ENCODE measurements at places on chromosomes 1 and 21.

DNA sequence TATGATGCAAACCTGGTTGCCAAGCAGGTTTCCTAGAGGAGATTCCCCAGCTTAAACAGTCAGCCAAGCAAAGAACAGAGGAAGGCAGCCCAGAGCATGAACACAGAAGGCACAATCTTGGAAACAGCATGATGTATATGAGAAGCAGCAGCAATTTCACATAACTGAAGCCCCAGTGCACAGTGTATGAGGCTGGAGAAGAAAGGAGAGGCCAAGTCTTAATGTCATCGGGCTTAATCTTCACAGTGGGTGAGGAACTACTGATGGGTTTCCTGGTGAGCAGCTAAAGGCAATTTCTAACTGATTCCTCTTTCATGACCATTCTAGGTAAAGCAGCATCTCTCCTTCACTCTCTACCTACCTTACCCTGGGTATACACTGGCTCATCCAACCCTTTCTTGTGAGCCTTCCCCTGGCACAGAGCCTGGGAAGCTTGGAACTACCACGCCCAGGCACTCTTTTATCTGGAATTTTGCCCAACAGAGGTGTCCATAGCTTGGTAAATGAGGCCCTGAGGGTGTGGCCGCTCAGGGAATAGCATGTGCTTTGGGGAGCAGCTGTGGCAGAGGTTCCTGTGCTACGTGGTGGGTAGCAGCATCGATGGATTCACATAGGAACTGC, 22.0 kb downstream of the FYB2 start:
- DNase-seq, result no peak

DNA sequence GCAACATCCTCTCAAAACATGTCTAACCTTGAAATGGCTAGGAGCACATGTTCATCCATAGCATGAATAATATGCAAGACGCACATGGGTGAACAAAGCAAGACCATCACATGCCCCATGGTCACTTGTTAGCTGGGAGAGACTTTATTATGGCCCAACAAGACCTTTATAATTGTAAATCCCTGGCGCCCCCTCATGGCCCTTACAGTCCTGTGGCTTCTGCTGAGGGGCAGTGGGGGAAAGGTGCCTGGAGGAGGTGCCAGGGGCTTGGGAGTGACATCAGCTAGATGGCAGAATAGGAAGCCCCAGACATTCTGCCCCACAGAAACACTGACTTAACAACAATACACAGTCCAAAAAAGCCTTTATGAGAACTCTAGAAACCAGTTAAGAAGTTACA, 51.7 kb downstream of the CSMD2 start:
- DNase-seq, result no peak

DNA sequence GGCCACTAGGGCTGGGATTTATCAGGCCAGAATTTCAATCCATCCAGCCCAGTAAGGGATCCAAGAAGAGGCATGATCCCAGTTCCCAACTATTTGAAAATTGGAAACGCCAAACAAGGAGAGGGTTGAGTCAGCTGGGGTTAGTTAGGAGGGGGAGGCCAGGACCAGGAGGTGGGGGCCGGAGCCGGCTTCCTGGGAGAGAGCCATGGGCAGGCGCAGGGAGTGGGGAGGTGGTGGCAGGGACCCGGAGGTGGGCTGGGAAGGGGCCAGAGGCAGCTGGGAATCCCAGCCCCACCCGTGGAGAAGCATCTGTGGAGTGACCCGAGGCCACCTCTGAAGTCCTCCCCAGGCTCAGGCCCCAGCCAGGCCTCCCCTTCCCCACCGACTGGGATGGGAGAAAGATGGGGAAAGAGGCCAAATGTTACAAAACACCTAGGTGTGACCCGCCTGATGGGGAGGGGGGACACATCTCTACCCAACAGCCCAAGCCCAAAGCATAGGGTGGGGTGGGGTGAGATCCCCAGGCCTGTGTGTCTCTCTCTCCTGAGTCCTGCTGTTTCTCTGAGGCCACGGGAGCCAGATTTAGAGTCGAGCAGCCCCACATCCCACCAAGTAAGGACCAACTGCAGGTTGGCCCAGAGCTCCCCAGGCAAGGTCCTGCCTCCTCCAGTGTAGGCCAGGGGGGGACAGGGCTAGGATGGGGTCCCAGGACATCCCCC, 10.1 kb downstream of the HSPG2 start:
- DNase-seq, result no peak

DNA sequence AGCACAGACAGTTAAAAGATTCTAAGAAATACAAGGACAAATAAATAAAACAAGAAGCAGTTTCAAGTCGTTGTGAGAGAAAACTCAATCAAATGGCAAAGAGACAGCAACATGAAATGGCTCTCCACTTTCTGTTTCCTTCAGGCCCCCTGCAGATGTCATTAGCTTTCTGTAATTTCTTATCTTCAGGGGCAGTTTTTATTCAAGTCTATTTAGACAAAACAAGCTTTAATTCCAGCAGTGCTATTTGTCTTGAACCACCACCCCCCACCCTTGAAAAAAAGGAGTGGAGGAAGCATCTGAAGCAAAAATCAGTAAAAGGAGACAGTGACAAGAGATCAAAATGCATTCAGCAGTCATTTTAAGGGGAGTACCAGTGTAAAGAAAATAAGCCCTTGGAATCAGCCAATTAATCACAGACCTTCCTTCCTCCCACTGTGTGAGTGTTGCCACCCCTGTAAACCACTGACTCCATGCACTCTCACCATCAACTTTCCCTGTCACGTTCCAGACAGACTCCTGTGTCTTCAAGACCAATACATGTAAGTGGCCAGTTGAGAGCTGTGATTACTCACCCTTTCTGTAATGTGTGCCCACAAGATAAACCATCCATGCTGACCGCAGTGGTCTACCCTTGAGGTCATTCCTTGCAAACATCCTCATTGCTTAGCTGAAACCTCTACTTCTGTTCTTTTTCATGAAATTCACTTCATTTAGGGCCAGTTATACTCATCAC, 136.1 kb upstream of the HOOK1 start:
- peak; percentile 28 for DNase-seq

DNA sequence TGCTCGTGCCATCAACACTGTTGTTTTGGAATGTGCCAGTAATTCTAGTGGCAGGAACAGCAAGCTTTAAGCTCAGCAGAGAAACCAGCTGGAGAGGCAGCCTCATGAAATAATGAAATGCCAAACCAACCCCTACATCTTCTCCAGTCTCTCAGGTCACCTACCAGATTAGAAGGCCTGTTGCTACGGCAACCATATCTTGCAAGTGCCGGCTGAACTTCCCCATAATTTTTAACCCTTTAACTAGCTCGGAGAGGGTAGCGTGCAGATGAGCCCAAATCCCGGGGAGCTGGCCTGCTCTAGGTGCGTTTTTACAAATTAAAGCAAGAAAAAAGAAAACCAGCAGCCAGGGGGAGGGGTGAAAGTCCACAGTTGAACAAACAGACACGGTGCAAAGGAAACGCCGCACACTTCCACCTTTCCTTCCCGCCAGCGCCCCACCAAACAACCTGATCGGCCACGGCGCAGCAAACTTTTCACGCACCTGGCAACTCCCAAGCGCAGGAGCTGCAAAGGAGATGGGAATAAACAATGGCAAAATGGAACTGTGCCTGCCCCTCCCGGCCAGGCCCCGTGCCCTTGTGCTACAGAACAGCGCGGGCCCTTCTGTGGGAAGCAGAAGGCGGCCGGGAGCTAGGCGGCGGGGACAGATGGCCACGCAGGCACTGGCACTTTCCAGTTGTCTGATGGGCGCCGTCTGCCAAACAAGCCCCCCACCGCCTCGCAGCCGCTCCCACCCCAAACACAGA, 50.1 kb downstream of the SSBP3 start:
- DNase-seq, result no peak

DNA sequence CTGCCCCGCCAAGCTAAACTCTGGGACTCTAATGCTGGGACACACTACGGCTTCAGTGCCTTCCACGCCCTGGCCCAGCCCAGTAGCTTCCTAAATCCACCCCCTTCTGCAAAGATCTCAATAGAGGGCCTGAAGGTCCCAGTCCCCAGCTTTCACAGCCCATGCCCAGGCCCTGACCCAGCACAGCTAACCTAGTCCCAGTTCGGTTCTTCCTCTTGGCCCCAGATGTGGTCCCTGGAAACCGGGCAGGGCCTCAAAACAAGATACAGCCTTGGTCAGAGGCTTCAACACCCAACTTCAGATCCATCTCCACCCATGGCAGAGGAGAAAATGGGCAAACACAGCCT, 646 bp upstream of the PDZK1IP1 start:
- DNase-seq, result no peak

DNA sequence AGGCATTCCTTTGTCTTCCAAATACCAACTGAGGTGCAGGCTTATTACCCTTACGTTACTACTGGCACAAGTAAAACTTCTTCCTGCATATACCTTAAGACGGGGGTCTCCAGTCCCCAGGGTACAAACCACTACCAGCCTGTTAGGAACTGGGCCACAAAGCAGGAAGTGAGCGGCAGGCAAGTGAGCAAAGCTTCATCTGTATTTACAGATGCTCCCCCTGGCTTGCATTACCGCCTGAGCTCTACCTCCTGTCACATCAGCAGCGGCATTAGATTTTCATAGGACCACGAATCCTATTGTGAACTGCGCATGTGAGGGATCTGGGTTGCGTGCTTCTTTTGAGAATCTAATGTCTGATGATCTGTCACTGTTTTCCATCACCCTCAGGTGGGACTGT, 113.1 kb downstream of the SLC45A1 start:
- no peak for DNase-seq

GRCh38 chr1:220368352-220369265, 96.4 kb upstream of the RAB3GAP2 start:
- no peak for DNase-seq

DNA sequence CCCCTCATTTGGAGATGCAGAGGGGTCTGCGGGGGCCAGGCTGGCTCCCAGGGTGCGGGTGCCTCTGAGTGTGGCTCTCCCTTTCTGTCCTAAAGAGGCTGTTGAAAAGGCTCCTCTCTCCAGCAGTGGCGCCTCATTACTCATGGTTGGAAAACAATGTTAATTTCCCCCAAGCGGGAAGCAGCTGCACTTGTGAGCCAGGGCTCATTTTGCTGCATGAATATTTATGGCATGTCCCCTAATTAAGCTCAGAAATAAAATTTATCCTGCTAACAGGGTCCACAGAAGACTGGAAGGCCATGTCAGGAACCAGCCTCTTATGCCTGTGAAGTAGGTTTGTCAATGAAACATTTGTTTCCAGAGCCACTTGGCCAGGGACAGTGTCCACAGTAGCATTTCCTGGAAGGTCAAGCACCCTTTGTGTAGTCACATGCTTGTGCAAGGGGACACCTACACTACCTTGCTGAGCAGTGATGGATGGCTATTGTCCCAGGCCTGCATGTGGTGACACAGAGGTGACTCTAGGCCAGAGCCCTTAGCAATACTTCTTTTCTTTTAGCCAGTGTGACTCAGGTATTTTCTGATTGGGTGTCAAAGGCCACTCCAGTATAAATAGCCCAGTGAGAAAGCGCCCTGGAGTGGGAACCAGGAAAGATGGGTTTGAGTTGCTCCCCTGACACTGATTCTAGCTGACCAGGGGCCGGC, 259.0 kb downstream of the FOXD2 start:
- peak; percentile 26 for DNase-seq

DNA sequence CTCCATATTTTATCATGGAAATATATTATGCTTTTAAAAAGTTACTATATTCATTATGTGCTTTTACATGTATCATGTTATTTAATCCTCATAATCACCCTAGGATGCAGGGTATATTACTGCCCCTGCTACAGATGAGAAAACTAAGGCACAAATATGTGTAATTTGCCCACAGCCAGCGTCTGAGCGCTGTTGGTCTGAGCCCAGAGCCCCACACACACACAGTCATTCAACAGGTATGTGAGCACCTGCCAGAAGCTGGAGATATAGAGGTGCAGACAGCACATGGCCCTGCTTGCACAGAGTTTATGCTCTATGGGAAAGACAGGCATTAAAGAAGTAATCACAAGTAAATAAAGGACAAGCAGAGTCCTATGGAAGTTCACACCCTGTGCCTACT, 49.8 kb upstream of the SEC16B start:
- DNase-seq, result no peak

DNA sequence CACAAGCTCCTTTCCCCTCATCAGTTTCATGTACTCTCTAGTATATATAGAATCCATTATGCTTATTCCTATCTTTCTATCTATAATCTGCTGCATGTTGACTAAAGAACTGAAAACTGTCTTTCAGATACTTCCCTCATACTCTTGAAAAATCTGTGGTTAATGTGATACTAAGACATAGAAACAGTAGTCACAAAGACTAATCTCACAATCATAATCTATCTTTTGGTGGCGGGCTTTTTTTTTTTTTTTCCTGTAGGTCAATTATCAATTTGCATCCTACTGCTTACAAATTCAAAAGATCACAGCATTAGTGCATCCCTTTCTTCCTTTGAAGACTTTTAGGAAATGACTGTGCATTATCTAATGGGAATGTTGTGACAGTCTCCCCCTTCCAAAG, 4.7 kb downstream of the UBR4 start:
- no peak for DNase-seq

- no peak for DNase-seq
These were observed 36.7 kb upstream of the COP1 start for GRCh38 chr1:176243746-176244145.

GRCh38 chr1:201505503-201505890, 1.4 kb downstream of the CSRP1 start:
- no peak for DNase-seq

DNA sequence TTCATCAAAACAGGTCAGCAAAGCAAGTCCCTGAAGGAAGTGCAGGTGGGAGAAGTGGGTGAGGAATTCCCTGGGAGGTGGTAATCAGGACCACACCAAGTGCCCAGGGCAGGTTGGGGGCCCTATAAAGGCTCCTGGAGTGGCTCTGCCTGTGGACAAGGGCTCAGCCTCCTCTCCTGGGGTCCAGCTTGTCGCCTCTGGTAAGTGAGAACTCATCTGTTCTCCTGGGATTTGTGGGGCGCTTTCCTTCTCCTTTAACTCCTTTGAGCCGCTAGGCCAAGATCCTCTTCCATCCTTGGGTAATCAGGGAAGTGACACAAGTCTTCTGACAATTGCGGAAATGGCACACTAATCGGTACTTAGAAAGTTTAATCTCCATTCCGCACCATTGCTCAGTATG, at the start of gene SPRR4:
TSS of gene SPRR4 (plus strand) at position 154 of the 400 bp plus-strand sequence. CDS start 1,243 bp downstream, outside the sequence.
- DNase-seq, result no peak

DNA sequence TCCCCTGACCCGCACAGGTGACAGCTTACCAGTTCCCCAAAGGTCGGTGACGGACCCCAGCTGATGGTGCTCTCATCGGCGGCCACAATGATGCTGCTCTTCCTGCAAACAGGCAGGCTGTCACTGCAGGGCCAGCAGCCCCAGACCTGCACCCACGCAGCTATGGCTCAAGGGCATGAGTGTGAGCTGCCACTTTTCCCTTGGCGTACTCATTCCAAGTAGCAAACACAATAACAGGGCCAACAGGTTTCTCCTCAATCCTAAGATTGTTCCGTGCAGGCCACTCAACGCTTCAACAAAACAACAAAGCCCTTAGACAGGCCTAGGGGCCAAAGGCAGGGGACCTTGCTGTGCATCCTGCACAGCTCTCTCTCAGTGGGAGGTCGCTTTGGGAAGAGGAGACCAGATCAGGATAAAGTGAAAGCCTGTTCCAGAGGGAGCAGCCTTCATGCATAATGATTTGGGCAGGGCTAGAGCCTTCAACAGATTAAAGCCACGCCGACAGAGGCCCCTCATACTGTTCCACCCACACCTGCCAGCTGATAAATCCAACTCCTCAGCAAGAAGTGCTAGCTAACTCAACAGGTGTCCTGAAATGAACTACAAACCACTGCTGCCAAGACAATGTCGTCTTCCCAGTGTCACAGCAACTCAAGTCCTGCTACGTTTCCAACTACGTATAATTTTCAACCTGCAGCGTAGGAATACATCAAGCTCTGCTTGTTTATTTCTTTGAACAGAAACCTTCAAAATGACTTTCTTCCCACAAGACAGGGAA, 27.2 kb downstream of the RCC2 start:
- no peak for DNase-seq

- DNase-seq, result no peak
These were observed 132.1 kb upstream of the PRMT6 start for GRCh38 chr1:106924360-106924759.

GRCh38 chr1:108533351-108534083, 26.4 kb upstream of the EEIG2 start:
- DNase-seq, result no peak
